ENCODE measurements at places on chromosomes 2 and 18. TPM values are rescaled to one million over a fixed set of nuclear protein-coding genes. Genes with fewer than 3 reads are reported as not detected.

GRCh38 chr2:44766777-44767176 is 174.7 kb upstream of the SIX3 start:
- H3K27ac ChIP-seq, result no peak overlapping the region
- no peaks in the 10 kb centered on the region for H3K36me3 ChIP-seq
- no peak for DNase-seq
- H3K4me1 ChIP-seq, result no peaks in the 10 kb centered on the region
- no peak overlapping the region for H3K4me3 ChIP-seq

GRCh38 chr2:119859528-119859927 is 99.8 kb downstream of the PTPN4 start:
- DNase-seq, result no peak
- H3K36me3 ChIP-seq, result peaks cover 15% of the 10 kb centered on the region
- H3K4me3 ChIP-seq, result no peak overlapping the region

Gene CIB4
- total RNA-seq, result not detected

DNA sequence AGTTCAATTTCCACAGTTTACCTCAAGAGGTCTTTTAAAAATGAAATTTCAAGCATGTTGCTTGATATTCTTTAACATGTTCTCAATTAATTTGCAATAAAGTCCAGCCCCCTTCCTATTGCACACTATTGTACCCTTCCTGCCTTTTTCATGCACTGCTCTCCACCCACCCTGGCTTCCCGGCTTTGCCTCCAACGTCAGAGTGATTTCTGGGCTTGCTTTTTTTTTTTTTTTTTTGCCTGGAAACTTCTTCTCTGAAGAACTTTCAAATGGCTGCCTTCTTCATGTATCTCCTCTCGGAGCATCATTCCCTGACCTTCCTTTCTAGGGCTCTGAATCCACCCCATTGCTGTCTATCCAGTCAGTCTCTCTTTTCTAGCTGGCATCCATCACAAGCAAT is 24.4 kb upstream of the CYP1B1 start:
- peaks cover 15% of the 10 kb centered on the region for H3K4me1 ChIP-seq
- peaks cover 1% of the 10 kb centered on the region for H3K36me3 ChIP-seq
- no peak overlapping the region for H3K27ac ChIP-seq
- DNase-seq, result no peak
- no peak overlapping the region for H3K4me3 ChIP-seq
- peaks cover 65% of the 10 kb centered on the region for H3K27me3 ChIP-seq

Gene CAPN14
- 0.69 TPM for total RNA-seq

Gene MYO3B
- total RNA-seq, result 0.20 TPM

- no peak for DNase-seq
- no peak overlapping the region for H3K4me3 ChIP-seq
- H3K36me3 ChIP-seq, result peaks cover 9% of the 10 kb centered on the region
- no peaks in the 10 kb centered on the region for H3K27me3 ChIP-seq
- H3K4me1 ChIP-seq, result no peaks in the 10 kb centered on the region
Measured at GRCh38 chr2:148167855-148168254, 147.0 kb downstream of the MBD5 start.

All from activated CD8-positive, alpha-beta T cell treated with anti-CD3 and anti-CD28 coated beads for 36 hours (primary cell).